ENCODE measurements at places on chromosomes 7 and 10. TPM values are rescaled to one million over a fixed set of nuclear protein-coding genes. Genes with fewer than 3 reads are reported as not detected.

The CYP3A5 gene
- total RNA-seq, result under 0.01 TPM

The AOAH gene
- not detected for total RNA-seq

The PLAU gene
- total RNA-seq, result 27.9 TPM

The FXYD4 gene
- not detected for total RNA-seq
